ENCODE measurements at places on chromosomes 7 and 10.

DNA sequence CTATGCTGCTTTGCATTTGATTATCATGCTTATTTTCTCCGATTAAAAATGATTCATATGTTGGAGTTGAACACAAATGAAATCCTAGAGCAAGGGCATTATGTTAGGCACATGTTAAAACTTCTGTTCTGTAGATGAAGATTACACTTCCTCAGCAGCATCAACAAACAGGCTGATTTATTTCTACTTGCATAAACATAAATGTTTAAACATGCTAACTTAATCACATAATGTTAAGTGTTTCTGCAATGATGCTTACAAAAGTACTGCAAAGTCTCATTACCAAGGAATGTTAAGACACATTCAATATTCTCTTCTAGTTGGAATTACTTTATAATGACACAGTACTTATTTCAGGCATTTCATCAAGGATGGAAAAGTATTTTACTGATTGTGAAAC lies 770.8 kb downstream of the ANKRD7 start:
- no peak for DNase-seq

- no peak for DNase-seq
Measured at GRCh38 chr10:5343979-5344378, 20.8 kb upstream of the UCN3 start.

- no peak for DNase-seq
Measured at GRCh38 chr10:124266468-124267230, 152.1 kb downstream of the OAT start.

GRCh38 chr7:69567800-69568199 lies 30.5 kb upstream of the AUTS2 start:
- DNase-seq: no peak

- DNase-seq: no peak
Measured at GRCh38 chr10:110495731-110496552, 1.8 kb upstream of the DUSP5 start.

GRCh38 chr7:69790977-69791724 lies 192.9 kb downstream of the AUTS2 start:
- DNase-seq: peak; percentile 81

- DNase-seq: no peak
Measured at GRCh38 chr7:120539321-120539720, 266.3 kb downstream of the KCND2 start.

- DNase-seq: no peak
Measured at GRCh38 chr10:84551437-84552120, 223.2 kb downstream of the CCSER2 start.

DNA sequence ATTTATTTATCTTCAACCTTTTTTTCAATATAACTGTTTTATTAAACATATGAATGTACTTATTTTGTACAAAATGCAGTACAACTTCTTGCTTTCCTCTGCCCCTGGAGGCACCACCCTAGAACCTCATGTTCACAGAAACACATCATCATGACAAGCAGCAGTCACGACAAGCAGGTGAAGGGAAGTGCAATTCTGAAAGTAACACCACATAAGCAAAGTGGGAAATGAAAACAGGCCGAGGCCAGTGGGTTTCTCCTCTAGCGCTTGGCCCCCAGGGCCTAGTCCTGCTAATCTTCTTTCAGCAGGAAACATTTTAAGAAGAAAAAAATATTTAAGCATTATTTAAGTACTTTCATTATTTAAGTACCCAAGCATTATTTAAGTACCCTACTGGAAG lies 598.1 kb downstream of the SH2D4B start:
- DNase-seq: no peak

DNA sequence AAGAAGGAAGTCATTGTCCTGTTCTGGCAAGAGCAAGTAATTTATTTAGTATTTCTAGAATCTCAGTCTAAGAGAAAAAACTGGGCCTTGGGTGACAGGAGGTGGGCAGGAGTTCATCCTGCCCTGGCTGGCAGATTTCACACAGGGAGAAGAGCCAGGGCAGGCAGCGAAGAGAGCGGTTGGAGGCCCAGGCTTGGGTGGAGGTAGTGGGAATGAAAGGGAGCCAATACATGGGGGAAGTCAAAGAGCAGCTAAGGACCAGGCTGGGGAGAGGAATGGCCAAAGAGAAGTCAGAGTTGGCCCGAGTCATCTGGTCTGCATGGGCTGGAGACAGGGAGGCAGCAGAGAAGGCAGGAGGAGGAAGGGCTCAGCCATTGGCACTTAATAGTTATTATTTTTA lies 51.4 kb downstream of the HECW1 start:
- DNase-seq: no peak
